ENCODE measurements at places on chromosomes 11 and 22. TPM values are rescaled to one million over a fixed set of nuclear protein-coding genes. Genes with fewer than 3 reads are reported as not detected.
A peak's percentile ranks its signal among the peaks of the same experiment; 100 is the strongest.

DNA sequence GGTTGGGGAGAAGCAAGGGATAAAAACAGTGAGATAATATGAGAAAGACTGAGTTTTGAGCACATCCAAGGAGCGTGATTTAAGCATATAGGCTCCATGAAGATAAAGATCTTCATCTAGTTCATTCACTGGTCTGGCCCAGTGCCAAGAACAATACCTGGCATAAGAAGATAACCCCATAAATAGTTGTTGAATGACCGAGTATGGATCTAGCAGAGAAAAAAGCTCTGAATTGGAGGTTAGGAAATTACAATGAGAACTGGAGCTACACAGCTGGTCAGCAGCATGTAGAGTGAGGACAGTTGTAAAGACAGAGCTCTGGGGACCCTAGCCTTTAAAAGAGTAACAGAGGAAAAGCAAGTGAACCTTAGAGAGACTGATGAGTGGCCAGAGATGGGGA lies 33.0 kb upstream of the PAK1 start:
- H3K36me3 ChIP-seq = no peaks in the 10 kb centered on the region
- no peak for DNase-seq
- H3K27ac ChIP-seq = no peak overlapping the region
- no peak overlapping the region for H3K4me3 ChIP-seq

DNA sequence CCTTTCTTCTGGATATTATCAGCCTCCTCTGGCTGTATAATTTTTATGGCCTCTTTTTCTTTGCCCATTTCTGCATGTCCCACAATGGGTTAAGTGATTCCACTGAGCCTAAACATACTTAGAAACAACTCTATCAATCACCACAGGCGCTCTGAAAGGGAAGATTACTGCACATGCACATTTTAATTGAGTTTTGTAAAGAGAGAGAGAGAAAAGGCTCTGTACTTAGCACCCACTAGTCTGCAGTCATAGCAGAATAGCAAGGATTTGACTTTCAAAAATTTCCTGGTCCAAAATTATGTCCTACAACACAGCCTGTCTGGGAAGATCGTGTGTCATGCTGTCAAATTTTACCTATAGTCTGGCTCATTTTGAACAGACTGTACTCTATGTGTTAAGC lies 758.5 kb downstream of the OPCML start:
- no peaks in the 10 kb centered on the region for H3K36me3 ChIP-seq
- no peak overlapping the region for H3K27ac ChIP-seq
- no peak for DNase-seq
- no peak overlapping the region for H3K4me3 ChIP-seq
- no peaks in the 10 kb centered on the region for H3K4me1 ChIP-seq

DNA sequence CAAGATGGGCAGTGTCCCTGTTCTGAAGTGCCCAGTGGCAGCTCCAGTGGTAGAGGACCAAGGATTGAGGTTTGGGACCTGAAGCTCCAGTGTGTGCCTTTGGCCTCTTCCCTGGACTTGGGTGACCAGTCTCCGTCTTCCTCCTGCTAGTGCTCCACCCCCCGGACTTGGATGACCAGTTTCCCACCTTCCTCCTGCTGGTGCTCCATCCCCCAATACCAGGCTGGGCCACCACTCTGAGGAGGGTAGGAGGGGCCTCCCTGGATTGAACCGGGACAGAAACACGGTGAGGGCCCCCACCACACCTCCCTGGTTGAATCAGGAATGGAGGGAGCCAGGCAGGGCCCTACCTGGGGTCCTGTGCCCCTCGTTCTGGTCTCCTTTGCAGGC lies 10.9 kb upstream of the NEAT1 start:
- H3K4me3 ChIP-seq = no peak overlapping the region
- H3K27ac ChIP-seq = peak overlapping the region; percentile 100
- no peaks in the 10 kb centered on the region for H3K27me3 ChIP-seq
- peaks cover 27% of the 10 kb centered on the region for H3K4me1 ChIP-seq

- no peak overlapping the region for H3K27ac ChIP-seq
- H3K36me3 ChIP-seq = no peaks in the 10 kb centered on the region
- no peak for DNase-seq
- H3K4me3 ChIP-seq = no peak overlapping the region
- peaks cover 22% of the 10 kb centered on the region for H3K4me1 ChIP-seq
- H3K27me3 ChIP-seq = no peaks in the 10 kb centered on the region
Measured at GRCh38 chr11:113247221-113247620, 67.2 kb upstream of the TTC12 start.

The NCAM1 gene
- 57.3 TPM for total RNA-seq

The OR51E2 gene
- 0.20 TPM for total RNA-seq

All from tibial nerve (tissue), 4 donors.